Mesenteric fat pad (tissue), 1 donor: ENCODE measurements at places on chromosomes 5 and 9. TPM values are rescaled to one million over a fixed set of nuclear protein-coding genes. Genes with fewer than 3 reads are reported as not detected.

TRAF1 gene
- 1.6 TPM for total RNA-seq

OR1L1 gene
- total RNA-seq: not detected

TCOF1 gene
- 26.1 TPM for total RNA-seq

FAM221B gene
- not detected for total RNA-seq

- no peak for DNase-seq
Measured at GRCh38 chr5:50967563-50968355, 301.3 kb downstream of the PARP8 start.

DNA sequence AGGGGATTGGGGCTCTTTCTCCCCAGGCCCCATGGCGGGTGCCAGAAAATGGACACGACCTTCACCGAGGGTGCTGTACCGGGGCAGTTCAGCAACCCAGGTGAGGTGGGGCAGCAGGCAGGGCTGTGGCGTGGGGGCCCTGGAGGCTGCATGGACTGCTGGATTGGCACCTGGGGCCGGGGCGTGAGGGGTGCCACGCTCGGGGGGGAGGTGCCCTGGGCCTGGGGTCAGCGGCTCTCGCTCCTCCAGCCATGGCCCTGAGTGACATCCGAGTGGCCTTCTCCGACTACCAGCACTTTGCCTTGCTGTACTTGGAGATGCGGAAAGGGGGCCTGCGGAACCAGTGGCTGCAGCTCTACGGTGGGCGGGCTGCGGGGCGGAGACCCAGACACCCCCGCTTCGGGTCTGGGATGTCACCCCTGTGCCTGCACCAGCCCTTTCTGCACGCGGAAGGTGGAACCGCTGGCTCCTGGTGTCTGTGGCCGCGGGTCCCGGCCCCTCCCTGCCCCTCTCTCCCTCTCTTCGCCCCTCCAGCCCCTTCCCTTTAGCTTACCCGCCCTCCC, 1.8 kb downstream of the LCNL1 start:
- DNase-seq: no peak

DNA sequence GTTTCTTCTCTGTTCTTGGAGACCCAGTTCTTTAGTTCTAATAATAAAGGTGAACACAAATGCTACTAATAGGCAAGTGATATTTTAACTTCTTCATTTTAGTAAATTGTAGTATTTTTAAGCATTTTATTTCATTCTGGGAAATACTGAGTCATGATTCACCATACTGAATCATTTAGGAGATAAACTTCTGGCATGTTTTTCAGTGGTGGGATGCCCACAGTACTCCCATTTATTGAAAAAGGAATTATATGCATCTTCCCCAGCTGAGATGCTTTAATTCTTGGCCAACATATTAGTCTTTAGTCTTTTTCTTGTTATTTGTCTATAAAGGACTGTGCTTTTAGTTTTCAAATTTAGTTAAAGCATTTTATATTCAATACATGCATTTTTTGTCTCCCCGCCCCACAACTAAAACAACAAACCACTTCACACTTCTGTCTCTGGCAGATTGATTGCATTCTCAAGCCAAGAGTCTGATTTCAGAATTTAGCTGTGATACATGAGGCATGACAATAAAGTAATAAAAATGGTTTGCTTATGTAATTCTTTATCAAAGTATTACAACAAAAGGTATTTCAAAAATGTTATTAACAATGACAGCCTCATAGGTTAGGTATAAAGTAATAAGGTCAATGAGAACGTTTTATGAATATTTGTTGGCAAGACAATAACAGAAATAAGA, 125.2 kb upstream of the CDH18 start:
- no peak for DNase-seq

GRCh38 chr9:16612627-16613026, 257.8 kb downstream of the BNC2 start:
- DNase-seq: no peak

DNA sequence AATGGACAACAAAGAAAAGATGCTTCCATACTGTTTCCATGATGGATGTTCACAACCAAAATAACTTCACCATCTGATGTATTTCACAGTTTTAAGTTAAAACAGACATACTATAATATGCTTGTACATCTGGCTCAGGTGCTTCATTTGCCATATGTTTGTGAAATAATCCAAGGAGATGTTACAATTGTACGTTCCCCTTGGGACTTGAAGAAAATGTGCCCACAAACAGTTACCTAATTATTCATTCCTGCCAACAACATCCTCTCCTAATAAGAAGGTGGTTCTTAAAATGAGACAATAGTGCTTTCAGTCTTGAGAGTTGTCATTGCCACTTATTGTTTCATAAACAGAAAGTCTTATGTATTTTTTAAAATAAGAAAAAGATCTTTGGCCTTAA, 33.1 kb upstream of the SMARCA2 start:
- DNase-seq: no peak

DNA sequence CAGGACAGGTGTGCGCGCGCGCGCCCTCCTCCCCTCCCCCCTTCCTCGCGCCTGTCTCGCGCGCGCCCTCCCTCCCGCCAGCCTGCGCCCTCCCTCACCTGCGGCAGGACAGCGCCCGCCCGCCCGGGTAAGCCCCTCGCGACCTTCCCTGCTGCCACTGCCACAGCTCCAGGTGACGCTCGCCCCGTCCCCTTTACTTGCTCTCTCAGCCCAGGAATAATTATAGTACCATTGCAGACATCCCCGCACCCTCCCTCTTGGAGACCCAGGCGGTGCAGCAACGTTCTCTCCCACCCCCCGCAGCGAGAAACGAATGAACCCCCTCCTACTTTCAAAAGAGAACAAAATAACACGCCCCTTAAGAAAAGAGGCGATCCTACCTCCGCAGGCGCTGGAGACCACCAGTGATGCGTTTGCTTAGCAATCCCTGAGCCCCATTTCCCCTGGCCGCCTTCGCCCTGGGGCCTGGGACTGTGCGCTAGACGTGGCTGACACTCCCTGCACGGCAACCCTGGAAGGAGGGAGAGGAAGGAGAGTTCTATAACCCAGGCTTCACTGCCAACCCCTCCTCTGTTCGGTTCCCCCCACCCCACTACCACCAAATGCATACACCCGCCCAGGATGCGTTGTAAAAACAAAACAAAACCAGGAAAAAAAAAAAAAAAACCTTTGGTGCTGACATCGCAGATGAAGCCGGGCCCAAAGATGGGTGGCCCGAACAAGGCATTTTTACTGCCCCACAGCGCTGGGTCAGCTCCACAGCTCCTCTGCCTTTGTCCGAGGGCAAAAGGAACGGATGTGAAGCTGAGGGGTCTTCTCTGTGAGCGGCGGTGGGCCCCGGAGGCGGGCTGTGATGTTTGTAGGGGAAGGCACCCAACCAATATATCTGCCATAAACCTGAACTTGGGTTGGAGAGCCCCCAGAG, 5.6 kb upstream of the PURA start:
- no peak for DNase-seq

GRCh38 chr5:135217669-135218485, 181.2 kb downstream of the MACROH2A1 start:
- DNase-seq: peak; percentile 76

GRCh38 chr5:119743927-119744326, 114.6 kb downstream of the FAM170A start:
- no peak for DNase-seq

DNA sequence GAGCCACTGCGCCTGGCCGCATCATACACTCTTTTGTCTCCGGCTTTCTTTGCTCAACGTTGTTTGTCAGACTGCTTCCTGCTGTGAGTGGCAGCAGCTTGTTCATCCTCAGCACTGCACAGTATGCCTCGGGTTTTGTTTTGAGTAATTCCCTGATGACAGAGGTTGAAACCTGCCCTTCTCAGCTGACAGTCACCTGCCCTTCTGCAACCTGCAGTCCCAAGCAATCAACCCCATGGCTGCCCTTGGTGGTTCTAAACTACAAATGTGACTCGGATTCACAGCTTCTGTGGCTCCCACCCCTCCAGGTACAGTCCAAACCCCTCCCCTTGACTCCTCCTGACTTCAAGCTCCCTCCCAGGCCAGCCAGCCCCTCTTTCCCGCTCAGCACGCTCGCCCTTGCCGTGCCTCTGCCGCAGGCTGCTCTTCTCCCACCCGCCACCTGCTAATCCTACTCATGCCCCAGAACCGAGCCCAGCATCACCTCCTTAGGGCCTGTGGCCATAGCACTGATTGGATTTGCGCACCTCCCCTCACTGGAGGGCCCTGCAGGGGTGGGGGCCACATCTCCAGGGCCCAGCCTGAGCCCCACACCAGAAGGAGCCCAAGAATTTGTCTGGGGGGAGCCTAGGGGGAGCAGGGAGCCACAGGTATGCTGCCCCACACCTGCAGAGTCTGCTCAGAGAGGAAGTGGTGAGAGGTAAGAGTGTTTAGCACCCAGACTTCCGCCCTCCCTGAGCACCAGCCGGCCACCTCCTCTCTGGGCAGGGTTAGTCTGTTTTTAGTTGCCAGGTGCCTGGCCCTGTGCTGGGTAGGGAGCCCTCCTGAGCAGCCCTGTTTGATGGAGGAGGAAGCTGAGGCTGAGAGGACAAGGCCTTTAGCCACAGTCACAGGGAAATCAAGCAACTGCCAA, 10.1 kb downstream of the EEIG1 start:
- DNase-seq: no peak

DNA sequence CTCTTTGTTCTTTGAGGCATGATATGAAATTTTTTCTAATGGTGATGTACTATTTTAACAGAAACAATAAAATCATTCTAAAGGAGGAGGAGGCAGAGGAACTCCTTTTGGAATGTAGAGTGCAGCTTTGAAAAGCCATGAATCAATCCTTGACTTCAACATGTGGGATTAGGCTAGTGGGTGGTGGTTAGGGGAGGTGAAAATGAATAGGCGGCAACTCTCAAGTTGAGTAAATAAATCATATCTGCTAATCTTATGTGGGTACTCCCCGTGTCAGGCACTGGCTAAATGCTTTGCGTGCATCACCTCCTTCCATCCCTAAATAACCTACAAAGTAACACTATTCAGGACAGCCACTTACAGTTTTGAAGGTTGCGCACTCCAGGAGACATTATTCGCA, 35.1 kb downstream of the FAM81B start:
- DNase-seq: no peak

DNA sequence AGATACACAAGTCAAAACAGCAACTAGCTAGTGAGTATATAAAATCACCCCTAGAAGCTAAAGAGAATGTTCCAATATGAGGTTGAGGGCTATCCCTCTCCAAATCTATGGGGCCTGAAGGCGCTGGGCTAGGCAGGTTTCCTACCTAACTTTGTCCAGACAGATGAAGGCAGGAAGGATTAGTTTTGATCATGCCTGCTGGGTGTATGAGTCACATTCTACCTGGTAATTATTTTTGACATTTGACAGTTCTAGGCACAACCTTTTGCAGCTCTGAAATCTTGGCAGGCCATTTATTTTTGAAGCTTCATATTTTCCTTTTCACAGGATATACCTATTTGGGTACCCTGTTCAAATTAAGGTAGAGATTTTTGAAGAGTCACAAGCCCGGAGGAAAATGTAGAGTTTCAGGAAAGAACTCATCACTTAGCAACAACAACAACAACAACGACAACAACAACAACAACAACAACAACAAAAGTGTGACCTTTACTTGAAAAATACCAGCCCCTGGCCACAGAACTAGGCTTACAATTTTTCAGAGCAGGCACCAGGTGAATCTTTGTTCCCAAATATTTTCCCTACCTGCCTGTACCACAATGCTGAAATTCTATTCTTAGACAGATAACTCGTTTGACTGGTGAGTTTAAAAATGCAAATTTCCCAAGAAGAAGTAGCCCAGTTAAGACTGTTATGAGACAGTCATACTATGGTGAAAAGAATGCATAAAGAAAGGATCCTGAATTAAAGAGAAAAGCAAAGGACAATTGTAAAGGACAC, 175.5 kb upstream of the TUT7 start:
- no peak for DNase-seq

GRCh38 chr5:173324115-173325001, 3.9 kb downstream of the STC2 start:
- DNase-seq: peak; percentile 92

GRCh38 chr5:152638996-152639552, 234.0 kb upstream of the NMUR2 start:
- no peak for DNase-seq

DNA sequence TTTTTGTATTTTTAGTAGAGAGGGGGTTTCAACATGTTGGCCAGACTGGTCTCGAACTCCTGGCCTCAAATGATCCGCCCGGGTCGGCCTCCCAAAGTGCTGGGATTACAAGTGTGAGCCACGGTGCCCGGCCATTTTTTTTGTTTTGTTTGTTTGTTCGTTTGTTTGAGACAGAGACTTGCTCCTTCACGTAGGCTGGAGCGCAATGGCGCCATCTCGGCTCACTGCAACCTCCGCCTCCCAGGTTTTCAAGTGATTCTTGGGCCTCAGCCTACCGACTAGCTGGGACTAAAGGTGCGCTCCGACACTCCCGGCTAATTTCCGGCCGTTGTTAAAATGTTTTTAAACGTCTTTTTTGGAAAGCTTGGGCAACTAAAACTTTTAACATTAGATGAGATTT, 54.0 kb downstream of the SHOC1 start:
- DNase-seq: no peak

- DNase-seq: no peak
Measured at GRCh38 chr5:108681079-108681921, 66.4 kb upstream of the FER start.

DNA sequence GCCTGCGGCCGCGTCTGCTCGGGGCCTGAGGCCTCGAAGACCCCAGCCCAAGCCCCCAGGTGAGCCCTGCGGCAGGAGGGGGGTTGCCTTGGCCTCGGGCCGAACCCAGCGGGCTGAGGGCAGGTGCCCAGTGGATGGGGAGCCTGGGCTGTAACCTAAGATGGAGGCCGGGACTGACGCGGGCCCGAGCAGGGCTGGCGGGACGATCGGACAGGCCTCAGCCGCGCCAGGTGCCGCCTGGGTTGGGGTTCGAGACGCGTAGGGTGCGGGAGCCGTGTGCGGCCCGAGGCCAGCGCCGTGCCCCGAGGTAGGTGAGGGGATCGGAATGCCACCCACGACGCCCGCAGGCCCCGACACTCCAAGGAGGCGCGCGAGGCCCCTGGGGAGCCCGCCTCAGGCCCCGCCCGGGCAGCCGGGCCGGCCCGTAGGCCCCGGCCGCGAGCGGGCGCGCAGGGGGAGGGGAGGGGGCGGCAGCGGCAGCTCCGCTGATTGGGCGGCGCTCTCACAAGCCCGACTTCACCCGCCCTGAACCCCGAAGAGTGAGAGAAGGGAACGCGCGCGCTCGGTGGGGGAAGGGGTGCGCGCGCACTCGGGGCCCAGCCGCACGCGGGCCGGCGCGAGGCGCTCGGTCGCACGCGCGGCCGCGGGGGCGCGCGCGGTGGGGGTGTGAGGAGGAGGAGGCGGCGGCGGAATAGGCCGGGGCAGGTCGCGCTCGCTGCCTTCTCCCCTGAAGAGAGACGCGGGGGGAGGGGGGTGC, at the start of gene NSD1:
Gene NSD1 (plus strand): TSS at position 678 of the 757 bp plus-strand sequence. CDS start 1,331 bp downstream, outside the sequence.
- peak; percentile 95 for DNase-seq

DNA sequence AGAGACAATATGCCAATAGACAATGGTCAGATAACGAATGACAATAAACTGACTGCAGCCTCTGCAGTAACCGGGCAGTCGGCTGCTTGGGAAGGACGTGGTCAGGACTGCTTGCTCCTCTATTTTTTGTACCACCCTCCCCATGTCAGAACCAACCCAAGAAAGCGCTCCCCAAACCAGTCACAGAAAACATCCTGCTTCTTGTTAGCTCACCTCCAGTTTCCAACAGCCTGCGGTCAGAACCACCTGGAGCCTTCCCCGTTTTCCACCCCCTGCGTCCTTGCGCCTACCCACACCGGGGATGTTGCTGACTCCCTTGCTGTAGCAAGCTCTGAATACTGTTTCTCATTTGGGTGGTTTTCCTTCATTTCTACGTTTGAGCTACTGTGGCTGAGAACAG, 1.7 kb upstream of the MRNIP start:
- DNase-seq: no peak

- DNase-seq: no peak
Measured at GRCh38 chr5:151591144-151591819, at the start of gene FAT2. FAT2 (minus strand) TSS chr5:151591331; CDS start chr5:151568931, 22,400 bp downstream.
